Activated effector memory CD4-positive, alpha-beta T cell treated with Interleukin-2 at 50 U/mL for 16 hours (primary cell): ENCODE measurements at places on chromosomes 4 and X.
A peak's percentile ranks its signal among the peaks of the same experiment; 100 is the strongest.

DNA sequence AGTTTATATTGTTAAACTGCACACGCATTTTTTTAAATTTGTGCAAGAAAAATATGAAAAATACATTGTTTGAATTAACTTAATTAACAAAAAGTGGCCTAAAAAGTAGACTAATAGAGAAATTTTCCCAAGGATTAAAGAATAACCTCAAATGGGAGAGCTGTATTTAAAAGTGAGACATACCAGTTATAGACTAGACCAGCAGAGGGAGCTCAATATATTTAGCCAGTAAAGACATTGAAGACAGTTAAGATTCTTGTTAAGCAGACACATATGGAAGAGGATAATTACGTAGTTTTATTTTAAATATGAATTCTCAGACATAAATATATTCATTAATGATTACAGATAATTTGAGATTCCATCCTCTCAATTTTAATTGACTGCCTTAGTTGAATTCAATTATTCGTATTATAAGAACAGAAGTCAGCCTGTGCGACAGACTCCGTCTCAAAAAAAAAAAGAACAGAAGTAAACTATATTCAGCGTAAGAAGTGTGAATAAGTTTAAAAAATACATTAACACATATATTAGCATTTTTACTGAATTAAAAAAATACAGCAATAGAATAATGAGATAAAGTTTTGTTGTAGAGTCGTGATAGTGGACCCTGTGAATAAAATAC lies 64.8 kb downstream of the GLRA3 start:
- DNase-seq = no peak

DNA sequence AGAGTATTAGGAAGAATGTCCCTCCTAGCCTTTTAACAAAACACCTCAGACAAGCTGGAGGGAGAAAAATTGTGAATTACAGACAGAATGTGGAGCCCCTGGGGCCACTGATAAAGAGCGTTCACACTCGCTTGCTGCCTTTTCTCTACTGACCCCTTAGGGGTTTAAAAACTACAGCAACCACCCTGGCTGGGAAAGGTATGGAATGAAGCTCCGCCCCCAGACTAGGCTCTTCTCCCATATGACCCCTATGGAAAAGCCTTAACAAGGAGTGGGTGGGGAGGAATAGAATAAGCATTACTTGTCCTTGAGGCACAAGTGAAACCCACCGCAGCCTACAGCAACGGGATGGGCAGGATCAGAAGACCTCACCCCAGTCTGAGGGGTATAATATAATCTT lies 26.3 kb downstream of the ANKRD50 start:
- no peak for DNase-seq

- DNase-seq = no peak
These were observed 154.3 kb upstream of the GIMD1 start for GRCh38 chr4:106522839-106523238.

GRCh38 chr4:54843946-54844345 lies 186.2 kb downstream of the KIT start:
- DNase-seq = no peak

DNA sequence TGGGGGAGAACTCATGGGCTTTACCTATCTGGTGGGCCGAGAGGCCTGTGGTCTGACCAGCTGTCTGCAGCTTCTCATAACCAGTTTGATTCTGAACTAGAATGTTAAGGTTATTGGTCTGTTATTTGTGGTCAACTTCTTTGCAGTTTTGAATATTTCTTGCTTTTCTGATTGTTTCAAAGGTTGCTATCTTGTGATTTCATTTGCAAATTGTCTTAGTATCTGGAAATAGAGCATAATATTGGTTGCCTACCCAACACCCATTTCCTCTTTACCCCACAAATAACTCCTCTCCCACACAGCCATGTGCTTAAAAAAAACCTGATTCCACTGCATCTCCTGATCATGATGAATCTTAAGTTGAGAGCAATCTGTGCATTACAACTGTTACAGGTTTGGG lies 39.1 kb upstream of the BMP2K start:
- DNase-seq = no peak

DNA sequence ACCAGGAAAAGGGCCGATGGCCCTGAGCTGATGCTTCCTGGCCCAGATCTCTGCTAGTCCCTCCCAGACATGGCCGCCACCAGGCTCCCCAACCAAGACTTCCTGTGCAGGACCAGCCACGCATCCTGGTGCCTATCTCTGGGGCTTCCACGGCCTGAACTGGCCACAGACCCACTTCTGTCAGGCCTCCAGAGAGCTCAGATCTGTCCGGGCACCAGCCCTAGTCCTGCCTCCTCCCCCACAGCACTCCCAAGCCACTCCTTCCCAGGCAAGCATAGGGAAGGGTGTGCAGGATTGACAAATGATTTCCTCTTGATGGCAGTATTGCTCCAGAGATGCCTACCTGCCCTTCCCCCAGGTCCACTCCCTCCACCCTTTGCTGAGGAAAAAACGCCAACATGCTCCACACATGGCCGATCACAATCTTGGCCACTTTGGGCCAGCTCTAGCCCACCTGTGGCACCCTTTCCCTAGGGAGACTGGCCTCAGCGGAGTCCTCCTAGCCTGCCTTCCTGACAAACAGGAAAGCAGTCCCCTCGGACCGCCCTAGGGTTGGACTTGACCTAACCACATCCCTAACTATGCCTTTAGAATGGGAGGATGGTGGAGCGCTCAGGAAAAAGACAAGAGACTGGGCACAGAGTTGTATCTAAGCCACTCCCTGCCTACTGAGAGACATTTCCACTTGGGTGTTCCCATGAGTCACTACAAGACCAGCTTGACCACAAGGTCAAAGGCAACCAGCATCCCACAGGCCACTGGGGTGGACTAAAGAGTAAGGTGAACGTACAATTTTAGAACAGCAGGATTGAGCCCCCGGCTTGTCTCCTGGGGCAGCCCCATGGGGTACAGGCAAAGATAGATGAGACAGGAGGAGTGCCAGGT lies 277.5 kb upstream of the AGTR2 start:
- no peak for DNase-seq

DNA sequence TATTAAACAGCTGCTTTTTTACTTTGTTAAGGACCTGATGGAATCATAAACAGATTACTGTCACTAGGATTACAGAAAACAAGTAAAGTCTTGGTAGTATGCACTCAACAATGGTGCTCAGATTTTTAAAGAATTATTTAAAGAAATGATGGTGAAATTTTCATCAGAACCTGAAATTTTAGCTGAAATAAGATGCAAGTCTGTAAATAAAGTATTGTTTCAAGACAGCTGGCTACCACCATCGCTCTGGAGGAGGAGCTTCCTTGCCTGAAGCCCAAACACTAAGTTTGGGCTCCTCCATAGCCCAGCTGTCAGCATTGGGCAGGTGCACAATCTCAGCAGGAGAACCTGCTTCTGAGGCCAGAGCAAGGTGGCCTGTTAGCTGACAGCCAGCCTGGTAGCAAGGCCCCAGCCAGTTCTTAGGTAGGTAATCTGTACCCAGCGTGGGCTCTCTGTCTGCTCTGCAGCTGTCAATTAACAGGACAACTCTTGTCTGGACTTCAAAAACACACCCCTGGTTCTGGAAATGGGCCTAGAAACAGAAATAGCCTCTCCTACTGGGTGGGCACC lies 4.6 kb downstream of the GAB1 start:
- DNase-seq = no peak

DNA sequence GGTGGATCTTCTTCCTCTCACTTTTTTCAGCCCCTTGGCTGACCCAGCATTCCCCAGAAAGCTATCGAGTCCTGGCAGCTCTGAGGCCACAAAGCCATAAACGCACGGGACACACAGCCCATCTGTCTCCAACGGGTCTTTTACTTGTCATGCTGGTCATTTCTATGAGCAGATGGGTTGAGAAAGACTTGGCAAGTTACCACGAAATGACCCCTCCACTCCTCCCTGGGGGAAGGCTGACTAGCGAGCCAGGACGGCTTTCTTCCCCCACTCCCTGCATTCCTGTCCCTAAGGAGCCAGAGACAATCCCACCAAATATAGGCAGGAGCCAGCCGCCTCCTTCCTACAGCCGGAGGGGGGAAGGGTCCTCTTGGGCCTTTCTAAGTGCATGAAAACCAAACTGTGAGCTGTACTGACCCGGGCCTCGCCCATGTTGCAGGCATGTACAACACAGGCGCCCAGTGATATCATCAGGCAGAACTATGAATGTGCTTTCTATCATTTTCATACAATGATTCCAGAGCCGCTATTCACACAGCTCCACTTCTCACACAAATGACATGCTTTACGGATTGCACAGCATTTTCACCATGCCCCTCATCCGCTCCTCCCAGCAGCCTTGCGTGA lies 28.6 kb downstream of the AFAP1 start:
- no peak for DNase-seq

DNA sequence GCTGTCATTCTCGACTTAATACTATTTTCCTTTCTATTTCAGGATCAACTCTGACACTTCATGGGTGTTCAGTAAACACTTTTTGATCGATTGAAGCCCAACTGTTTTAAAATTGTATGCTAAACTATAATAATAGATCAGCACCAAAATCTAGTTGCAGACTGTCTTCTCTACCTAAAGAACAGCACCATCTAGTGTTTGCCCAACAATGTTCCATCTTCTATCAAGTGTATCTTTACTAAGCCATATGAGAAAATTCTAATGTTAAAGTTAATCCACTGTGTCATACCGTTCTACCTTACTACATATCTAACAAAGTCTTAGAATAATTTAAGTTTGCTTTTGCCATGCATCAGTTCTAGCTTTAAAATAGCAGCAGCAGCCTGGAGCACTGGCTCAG lies 113.0 kb upstream of the PRDX4 start:
- no peak for DNase-seq

GRCh38 chr4:139978692-139979091 lies 175.3 kb downstream of the MAML3 start:
- no peak for DNase-seq

- no peak for DNase-seq
These were observed 70.8 kb upstream of the PGRMC2 start for GRCh38 chr4:128358231-128358912.

DNA sequence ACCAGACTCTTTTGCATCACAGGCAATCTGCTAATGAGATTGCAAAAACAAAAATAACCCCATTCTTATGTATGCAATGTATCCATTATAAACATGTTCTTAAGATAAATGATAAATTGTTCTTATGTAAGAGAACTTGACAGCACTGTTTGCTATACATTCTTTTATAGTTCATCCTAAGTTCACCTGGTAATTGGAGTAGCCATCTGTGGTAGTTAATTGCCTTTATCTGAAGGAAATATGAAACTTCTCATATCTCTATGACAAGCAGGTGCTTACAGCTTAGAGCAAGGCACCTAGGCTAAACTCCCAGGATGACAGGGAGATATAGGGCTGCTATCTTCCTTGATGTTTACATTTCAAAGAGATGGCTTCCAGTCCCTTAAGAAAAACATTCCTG lies 21.3 kb upstream of the CLCN5 start:
- DNase-seq = no peak

DNA sequence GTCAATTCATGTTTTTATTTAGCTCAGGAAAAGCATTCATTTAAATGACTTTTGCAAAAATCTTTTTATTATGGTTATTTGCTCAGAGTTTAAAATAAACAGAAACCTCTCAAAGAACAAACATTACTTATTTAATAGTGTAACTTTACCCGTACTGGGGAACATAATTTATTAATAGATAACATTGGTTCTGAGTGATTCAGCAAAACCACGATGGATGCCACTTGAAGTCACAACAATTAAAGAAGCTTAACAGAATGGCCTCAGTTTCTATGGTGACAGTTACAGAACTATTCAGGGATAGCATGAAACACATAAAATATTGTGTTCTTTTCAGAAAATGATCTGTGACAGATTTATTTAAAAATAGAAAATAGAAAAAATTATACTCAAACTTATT lies 368.7 kb downstream of the CCSER1 start:
- no peak for DNase-seq

GRCh38 chr4:166657261-166657660 lies 577.0 kb downstream of the SPOCK3 start:
- no peak for DNase-seq

- DNase-seq = no peak
These were observed 194.7 kb upstream of the VCX3A start for GRCh38 chrX:6729626-6730025.

GRCh38 chr4:3679071-3679825 lies 86.9 kb upstream of the ADRA2C start:
- DNase-seq = no peak

- DNase-seq = no peak
These were observed 27.5 kb upstream of the DOCK11 start for GRCh38 chrX:118468122-118468521.

DNA sequence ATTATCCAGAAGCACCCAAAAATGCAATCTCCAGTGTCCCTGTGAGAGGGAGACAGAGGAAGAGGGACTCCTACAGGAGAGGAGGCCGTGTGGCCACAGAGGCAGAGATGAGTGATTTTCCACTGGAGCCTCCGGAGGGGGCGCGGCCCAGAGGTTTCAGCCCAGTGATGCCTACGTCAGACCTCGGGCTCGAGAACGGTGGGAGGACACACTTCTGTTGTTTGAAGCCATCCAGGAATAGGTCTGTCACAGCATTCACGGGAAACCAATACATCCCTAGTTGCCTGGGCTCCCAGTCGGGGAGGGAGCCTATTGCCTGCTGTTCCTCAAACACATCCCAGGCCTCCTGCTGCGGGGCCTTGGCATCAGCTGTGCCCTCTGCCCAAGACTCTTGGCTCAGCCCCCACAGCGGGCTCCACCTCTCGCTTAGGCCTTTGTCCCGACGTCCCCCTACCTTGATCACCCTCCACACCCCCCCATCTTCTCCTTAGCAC lies 39.2 kb upstream of the HMX1 start:
- no peak for DNase-seq

DNA sequence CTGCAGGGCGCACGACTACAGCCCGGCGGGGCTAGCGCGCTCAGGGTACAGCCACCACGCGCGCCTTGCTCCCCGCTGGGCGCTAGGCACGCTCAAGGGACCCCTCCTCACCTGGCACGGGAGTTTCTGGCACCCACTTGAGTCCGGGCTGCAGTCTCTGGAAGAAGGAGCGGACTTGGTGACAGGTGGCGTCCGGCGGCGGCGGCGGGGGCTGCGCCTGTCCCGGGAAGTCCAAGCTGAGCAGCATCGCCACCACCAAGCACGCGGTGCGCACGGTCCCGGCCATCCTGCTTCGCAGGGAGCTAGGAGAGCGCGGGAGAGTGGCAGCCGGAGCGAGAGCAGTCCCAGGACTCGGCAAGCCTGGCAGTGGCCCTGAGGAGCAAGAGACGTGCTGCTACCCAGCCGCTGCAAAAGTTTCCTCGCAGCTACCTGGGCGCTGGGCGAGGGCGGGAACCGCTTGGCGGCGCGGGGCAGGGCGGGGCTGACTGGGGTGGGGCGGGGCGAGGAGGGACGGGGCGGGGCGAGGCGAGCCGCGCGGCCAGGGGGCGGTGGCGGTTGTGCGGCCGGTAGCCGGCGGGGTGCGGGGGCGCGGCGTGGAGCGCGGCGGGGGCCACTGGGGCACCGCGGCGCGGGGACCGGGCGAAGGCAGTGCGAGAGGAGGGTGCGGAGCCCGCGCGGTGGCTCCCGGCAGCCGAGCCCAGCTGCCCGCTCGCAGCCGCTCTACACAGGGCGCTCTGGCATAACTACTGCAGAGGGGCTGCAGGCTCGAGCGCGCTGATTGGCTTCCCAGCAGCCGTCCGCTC lies at the start of gene GPC3:
GPC3 (minus strand) TSS at position 431 of the 803 bp plus-strand sequence.
- peak; percentile 9 for DNase-seq
